ENCODE measurements at places on chromosomes 16 and 17.
A peak's percentile ranks its signal among the peaks of the same experiment; 100 is the strongest.

GRCh38 chr17:80797741-80798594 is 193.7 kb upstream of the CHMP6 start:
- no peak for DNase-seq

GRCh38 chr17:81870981-81871386 is at the start of gene ARHGDIA:
ARHGDIA (minus strand) TSS chr17:81871337; CDS start chr17:81869930, 1,407 bp downstream.
- DNase-seq: no peak

- DNase-seq: peak; percentile 39
Measured at GRCh38 chr16:81885976-81886586, 107.0 kb downstream of the PLCG2 start.

DNA sequence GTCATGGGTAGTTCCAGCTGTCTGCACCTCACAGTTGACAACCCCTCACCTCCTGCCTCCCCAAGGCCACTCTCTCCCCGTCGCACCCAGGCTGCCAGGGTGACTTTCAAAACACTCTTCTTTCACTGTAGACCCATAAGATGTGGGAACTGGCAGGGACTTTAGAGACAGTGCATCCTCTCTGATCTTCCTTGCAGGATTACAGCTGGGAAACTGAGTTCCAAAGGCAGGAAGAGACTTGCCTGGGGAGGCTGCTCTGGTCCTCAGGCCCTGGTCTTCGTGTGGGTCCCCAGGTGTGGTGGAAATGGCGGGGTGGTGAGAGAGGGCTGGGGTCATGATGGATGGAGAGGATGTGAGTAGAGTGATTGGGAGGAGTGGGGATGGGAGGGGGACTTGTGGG is 21.9 kb upstream of the NKD1 start:
- DNase-seq: no peak

DNA sequence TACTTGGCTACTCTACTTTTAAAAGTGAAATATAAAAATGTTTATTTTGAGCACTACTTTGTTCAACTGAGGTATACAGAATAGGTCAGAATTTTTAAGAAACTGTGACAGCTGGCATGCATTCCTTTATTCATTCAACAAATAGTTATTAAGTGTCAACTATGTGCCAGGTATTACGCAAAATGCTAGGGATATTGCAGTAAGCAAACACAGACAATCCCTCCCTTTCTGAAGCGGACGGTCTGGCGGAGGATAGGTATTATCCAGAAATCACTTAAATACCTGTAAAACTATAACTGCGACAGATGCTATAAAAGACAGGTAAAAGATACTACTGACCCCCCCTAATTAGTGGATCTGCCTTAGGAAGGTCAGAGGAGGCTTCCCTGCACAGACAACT is 26.1 kb downstream of the METTL16 start:
- DNase-seq: no peak

DNA sequence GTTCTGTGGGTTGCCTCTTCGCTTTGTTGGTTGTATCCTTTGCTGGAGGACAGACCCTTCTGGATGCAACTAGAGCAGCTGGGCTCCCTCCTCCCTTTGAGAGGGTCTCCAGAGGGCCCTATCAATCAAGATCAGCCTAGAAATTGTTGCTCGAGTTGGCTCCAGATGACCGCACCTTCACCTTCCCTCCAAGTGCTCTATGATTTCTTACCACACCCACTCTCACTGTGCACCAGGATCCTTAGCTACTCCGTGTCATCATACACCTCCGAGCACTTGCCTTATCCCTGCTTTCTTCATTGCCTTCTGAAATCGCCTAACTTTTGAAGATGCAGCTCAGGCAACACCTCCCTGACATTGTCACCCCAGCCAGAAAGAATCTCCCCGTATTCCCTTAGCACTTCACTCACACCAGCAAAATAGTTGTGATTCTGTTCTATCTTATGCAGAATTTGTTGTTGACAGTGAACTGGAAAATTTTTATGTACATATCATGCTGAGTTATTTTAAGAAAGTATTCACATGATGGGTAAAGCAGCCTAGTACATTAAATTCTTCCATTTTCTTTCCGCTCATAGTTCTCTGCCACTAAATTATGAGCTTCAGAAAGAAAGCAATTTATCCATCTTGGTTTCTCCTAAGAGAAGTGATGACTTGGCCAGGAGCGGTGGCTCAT is 52.9 kb downstream of the ABAT start:
- DNase-seq: no peak

DNA sequence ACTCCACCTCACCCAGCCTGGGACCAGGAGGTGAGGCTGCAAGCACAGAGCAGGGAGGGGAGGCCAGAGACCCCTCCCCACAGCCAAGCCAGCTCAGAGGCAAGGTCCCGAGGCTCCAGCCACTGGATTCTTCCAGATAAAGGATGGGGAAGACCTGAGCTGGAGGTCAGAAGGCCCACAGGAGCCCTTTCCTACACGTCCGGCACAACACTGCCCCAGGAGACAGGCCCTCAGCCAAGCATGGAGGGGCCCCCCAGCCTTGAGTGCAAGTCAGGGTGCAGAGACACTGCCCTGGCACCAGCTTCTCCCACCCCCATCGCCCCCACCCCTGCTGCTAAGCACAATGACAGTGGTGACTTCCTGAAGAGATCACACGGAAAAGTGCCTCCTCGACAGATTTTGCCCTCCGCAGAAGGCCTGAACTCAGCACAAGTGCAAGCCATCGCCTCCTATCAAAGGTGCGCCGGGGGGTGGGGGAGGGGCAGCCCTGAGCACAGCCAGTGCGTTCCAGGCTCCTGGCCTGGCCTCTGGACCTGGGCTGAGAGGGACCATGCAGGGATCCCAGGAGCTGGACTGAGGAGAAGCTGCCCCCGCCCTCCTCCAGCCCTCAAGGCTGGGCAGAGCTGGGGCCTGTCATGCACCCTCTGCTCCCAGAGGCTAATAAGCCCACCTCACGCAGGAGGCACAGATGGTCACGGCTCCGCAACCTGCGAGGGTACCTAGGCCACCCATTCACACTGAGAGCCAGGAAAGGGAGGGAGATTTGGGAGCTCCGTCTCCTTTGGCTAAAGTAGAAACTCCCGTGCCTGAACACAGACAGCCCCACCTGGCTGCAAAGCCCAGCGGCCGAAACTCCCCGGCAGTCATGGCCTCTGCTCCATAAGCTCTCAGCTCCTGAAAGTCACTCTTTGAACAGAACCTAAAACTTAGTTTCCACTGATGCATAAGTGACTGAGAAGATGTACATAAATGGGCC is 2.7 kb downstream of the MAFG start:
- no peak for DNase-seq

GRCh38 chr17:81516439-81516838 is 3.8 kb upstream of the ACTG1 start:
- no peak for DNase-seq

DNA sequence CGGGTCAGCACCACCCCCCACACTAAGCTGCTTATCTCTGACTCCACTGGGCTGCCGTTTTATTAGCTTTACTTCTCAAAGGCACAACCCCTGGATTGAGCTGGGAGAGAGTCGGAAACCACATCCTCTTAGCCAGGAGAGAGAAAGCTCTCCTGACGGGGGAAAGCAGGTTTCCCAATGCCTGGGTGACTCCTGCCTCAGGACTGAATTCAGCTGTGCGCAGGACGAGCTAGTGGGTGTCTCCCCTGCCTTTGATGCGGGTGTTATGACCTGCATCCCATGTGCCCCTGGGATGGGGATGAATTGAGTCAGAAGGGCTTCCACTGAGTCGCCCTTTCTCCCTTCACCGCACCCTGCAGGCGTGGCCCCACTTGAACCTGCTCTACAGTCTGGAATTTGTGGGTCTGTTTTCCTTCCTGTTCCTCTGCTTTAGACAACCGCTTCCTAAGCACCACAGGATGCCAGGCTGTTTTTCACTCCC is 819.2 kb upstream of the EEF2KMT start:
- DNase-seq: no peak

DNA sequence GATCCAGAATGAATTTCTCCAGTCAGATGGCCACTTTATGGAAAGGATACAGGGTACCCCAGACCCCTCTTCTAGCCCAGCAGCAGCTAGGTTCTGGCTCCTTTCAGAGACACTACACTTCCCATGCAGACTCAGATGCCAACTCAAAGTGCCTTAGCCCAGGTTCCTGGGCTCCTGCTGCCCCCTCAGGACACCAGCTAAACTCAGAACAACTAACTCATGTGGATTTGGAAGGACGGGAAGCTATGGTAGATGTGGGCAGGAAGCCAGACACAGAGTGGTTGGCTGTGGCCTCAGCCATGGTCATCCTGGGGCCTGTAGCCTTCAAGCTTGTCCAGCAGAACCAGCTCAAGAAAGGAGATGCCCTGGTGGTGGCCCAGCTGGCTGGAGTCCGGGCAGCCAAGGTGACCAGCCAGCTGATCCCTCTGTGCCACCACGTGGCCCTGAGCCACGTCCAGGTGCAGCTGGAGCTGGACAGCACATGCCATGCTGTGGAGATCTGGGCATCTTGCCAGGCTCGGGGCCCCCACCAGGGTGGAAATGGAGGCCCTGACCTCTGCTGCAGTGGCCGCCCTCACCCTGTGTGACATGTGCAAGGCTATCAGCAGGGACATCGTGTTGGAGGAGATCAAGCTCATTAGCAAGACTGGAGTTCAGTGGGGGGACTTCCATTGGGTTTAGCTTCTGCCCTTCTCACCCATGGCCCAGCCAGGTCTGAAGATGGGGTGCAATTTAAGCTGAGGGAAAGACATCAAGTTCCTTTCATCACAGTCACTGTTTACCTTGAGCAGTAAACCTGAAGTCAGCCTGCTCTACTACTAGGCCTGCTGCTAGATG is 111.8 kb downstream of the N4BP1 start:
- DNase-seq: no peak

GRCh38 chr17:48368352-48368908 is 61.6 kb downstream of the SKAP1 start:
- DNase-seq: no peak

GRCh38 chr17:51770027-51770759 is 388.3 kb downstream of the CA10 start:
- no peak for DNase-seq

DNA sequence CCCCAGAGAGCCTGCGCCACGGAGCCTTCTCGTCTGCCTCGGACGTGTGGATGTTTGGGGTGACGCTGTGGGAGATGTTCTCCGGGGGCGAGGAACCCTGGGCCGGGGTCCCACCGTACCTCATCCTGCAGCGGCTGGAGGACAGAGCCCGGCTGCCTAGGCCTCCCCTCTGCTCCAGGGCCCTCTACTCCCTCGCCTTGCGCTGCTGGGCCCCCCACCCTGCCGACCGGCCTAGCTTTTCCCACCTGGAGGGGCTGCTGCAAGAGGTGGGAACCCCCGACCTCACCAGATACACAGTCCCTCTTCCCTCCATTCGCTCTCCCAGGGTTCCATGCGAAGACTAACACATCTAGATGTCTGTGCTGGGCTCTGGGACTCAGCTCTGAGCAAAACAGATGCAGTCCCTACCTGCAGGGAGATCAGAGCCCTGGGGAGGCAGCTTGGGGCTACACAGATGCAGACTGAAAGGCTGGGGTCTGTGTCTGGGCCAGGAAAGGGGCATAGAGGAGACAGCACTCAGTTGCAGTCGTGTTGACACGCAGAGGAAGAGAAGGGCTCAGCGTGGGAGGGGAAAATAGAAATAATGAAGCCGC is 3.7 kb downstream of the TNK1 start:
- DNase-seq: no peak

DNA sequence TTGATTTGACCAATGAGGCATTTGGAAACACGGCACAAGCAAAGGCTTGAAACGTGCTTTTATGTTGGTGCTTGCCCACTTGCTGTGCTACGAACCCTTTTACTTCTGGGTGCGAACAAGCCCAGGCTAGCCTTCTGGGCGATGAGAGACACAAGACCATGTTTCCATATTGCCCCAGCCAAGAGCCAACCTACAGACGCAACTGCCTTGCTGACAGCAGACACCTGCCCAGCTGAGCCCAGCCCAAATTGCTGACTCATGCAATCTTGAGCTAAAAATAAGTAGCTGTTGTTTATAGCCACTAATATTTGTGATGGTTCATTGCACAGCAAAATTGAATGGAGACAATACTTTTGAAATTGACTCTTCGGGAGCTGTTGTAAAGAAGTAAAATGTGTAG is 464.5 kb downstream of the WWOX start:
- DNase-seq: no peak

DNA sequence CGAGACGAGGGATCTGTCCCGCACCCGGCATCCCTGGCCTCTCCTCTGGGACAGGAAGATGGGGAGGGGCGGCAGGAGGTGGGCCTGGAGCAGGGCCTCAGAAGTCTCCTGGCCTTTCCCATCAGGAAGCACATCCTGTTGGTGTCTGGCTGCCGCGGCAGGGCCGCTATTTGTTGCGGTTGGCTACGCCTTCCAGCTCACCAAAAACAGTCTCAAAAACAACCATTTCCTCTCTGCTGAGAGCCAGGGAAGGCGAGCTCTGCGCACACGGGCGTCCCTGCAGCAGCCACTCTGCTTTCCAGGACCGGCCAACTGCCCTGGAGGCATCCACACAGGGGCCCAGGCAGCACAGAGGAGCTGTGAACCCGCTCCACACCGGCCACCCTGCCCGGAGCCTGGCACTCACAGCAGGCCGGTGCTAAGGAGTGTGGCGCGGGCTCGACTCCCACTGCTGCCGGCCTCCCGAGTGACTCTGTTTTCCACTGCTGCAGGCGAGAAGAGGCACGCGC is at the start of gene TMEM204:
Gene TMEM204 (plus strand): TSS at position 224 of the 509 bp plus-strand sequence. CDS start 610 bp downstream, outside the sequence.
- peak; percentile 85 for DNase-seq

- DNase-seq: peak; percentile 49
Measured at GRCh38 chr17:44220213-44221083, 973 bp upstream of the UBTF start.

DNA sequence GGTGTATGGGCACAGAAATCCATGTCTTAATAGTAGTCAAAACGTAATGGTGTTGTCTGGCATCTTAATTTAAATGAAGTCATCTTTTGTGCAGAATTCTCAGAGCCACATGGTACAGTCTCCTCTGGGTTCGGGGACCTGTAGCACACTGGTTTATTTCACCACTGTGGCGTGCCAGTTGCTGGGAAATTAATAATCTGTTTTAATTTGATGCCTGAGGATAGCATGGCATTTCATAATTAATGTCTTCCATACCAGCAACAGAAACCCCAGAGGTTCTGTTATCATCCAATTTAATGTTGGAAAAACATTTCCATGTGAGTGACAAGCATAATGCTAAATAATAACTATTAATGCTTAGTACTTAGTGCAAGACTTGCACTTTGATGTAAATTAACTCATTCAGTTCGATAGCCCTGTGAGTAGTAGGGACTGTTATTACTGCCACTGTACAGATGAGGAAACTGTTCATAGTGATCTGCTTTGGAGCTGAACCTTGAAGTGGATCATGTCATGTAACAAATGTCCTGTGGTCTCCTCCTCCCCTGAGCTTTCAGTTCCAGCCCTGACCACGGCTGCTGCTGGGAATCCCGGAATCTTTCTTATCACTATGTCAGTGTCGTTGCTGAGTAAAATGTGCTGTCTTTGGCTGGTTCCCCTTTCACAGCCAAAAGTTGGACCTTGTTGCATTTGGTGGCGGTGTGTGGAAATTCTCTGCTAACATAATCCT is 51.2 kb downstream of the SNX29 start:
- DNase-seq: no peak

Data from EL (cell line).